ENCODE measurements at places on chromosomes 6 and 20. TPM values are rescaled to one million over a fixed set of nuclear protein-coding genes. Genes with fewer than 3 reads are reported as not detected.
A peak's percentile ranks its signal among the peaks of the same experiment; 100 is the strongest.

Gene CDSN
- total RNA-seq, result not detected

Gene COMMD7
- 38.4 TPM for total RNA-seq

Gene ULBP1
- total RNA-seq, result not detected

Gene FHL5
- total RNA-seq, result 3.0 TPM

Gene SYCP2L
- 1.2 TPM for total RNA-seq

Gene SUMO4
- total RNA-seq, result 1.2 TPM

Gene RAB44
- total RNA-seq, result not detected

Gene DACT2
- not detected for total RNA-seq

DNA sequence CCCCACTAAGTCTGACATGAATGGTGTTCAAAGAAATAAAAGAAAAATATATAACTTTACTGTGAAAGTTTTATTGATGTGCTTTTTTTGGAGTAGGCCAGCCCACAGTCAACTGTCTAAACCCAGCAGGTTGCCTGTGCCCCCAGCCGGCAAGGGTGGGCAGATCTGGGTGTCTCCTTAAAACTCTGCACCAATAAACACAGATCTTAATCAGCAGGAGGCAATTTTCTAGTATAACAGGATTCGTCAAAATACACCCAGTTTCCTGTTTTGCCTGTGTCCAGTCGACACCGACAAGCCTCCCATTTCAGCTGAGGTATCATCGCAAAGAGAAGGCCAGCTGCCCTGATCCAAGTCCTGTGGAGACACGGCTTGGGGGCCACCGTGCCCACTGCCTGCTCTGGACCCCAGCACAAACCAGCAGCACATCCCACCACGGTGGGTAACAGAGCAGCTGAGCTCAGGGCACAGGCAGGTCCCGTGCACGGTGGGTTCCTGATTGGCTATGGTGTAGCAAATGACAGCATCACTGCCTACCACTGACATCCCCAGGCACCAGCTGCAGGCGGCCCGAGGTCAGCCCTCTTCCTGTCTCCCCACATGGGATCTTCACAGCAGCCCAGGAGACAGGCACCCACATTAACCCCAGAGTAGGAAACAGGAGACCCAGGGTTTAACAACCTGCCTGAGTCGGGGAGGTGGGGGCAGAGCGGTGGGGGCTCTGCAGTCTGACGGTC, 15.7 kb downstream of the BMP7 start:
- H3K4me1 ChIP-seq, result no peaks in the 10 kb centered on the region
- H3K27ac ChIP-seq, result no peak overlapping the region
- no peaks in the 10 kb centered on the region for H3K27me3 ChIP-seq
- no peaks in the 10 kb centered on the region for H3K36me3 ChIP-seq
- no peak overlapping the region for H3K4me3 ChIP-seq

- H3K4me1 ChIP-seq, result no peaks in the 10 kb centered on the region
- DNase-seq, result no peak
- H3K27ac ChIP-seq, result no peak overlapping the region
- H3K36me3 ChIP-seq, result no peaks in the 10 kb centered on the region
- no peaks in the 10 kb centered on the region for H3K27me3 ChIP-seq
Observed at GRCh38 chr6:138517635-138518034, 18.3 kb upstream of the NHSL1 start.

DNA sequence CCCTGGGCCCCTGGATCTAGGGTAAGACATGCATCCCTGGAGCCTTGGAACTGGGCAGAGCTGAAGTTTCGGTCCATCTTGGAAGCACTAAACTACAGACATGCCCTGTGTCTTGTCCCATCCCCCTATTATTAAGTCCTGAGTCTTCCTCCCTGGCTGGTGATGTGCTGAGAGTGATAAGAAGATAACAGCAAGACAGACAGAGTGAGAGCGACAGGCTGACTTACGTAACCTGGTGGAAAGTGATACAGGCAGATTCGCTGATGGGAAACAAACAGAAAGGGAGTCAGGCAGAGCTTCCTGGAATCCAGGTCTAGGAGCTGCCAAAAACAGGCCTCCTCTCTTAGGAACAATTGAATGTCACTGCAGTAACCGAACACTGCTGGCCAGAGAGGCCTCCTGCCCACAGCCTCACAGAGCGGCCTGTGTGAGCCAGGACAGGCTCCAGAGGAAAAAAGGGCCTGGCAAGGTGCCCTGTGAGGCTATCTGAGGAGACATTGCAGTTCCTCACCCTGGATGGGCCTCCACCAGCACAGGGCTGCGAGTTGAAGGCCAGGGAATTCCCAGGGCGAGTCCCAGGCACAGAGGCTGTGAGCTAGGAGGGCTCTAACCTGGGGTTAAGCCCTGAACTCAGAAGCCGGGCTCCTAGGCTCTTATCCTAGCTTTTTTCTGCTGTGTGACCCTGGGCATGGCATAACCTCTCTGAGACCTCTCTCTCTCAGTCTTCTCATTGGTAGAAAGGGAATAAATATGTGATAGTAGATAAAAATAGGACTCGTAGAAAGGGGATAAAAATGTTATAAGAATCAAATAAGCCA, 34.2 kb upstream of the B4GALT5 start:
- no peaks in the 10 kb centered on the region for H3K36me3 ChIP-seq
- peak; percentile 94 for DNase-seq
- peak overlapping the region; percentile 72 for H3K27ac ChIP-seq
- no peak overlapping the region for H3K4me3 ChIP-seq
- no peaks in the 10 kb centered on the region for H3K27me3 ChIP-seq
- peaks cover 7% of the 10 kb centered on the region for H3K4me1 ChIP-seq

- no peak for DNase-seq
- H3K4me1 ChIP-seq, result no peaks in the 10 kb centered on the region
- H3K27ac ChIP-seq, result no peak overlapping the region
- no peaks in the 10 kb centered on the region for H3K27me3 ChIP-seq
Observed at GRCh38 chr6:44699082-44699481, 311.6 kb downstream of the CDC5L start.

DNA sequence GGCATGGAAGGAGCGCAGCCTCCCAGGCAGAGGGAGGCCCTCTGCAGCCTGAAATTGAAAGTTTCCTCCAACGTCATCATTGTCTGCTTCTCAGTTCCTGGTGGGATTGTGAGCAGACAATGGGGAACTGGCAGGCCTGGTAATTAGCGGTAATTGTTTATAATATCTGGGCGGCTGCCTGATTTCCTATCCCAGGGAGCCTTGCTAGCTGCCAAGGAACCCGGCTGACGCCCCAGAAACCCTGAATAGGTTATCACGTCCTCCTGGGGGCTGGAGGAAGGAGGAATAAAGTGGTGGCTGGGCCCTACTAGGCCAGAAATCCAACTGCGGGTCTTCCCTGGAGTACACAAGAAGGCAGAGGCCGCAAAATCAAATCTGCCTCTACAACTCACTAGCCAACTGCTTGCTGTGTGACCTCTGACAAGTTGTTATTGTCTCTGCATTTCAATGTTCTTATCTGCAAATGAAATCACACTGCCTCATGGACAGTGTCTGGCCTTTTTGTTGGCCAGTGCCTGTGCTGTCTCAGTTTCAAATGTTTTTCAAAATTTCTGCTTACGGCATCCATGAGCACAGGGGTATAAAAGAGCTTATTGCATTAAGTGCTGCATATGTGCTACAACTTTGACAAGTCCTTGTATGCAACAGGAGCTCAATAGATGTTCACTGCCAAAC, 16.9 kb downstream of the KCNK15 start:
- no peak overlapping the region for H3K27ac ChIP-seq
- no peaks in the 10 kb centered on the region for H3K27me3 ChIP-seq
- no peaks in the 10 kb centered on the region for H3K4me1 ChIP-seq
- H3K4me3 ChIP-seq, result no peak overlapping the region

DNA sequence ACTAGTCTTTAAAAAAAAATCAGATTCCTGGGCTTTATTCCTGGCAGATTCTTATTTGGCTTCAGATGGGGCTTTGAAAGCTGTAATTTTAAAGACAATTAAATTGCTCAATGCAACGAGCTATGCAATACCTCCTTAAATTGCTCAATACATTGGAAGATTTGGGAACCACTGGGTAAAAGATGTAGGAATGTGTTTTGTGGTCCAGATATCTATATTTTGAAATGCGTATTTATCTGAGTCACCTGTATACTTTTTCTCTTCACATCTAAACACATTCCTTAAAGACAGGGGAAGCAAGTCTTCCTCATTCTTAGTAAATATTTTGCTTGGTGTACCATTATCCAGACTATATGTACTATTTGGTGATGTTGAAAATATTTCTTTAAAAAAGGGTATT, 29.6 kb upstream of the MAP7 start:
- no peak overlapping the region for H3K4me3 ChIP-seq
- no peak overlapping the region for H3K27ac ChIP-seq
- DNase-seq, result no peak
- peaks cover 2% of the 10 kb centered on the region for H3K4me1 ChIP-seq
- no peaks in the 10 kb centered on the region for H3K36me3 ChIP-seq

DNA sequence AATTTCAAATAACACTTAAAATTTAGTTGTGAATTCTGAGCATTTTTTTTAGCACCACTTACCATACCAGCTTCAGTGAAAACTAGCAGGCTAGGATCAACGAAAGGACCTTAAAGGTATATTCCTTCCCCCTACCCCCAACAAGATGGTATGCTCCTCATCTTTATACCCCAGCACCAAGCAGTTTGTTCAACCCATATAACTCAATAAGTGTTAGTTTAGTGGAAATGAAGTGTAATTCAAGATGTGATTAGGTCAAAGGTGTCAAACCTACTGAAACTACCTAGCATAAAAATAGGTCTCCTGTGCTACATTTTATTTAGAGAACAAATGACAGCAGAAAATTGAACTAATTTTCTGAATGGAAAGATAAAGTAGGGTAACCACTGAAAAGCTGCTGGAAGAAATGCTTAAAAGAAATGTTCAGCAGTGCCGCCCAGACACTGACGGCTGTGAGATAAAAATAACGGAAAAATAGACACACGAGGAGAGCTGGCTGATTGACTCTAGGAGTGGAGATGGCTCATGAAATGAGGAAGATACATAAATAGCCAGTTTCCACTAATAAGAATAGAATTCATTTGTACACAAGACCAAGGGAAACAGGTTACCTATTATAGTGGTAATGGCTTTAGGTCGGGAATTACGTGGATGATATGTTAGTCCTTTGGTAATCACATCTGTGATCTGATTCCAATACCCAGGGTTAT, 94.8 kb downstream of the IPCEF1 start:
- no peaks in the 10 kb centered on the region for H3K27me3 ChIP-seq
- H3K4me1 ChIP-seq, result no peaks in the 10 kb centered on the region
- no peak for DNase-seq
- no peak overlapping the region for H3K4me3 ChIP-seq

DNA sequence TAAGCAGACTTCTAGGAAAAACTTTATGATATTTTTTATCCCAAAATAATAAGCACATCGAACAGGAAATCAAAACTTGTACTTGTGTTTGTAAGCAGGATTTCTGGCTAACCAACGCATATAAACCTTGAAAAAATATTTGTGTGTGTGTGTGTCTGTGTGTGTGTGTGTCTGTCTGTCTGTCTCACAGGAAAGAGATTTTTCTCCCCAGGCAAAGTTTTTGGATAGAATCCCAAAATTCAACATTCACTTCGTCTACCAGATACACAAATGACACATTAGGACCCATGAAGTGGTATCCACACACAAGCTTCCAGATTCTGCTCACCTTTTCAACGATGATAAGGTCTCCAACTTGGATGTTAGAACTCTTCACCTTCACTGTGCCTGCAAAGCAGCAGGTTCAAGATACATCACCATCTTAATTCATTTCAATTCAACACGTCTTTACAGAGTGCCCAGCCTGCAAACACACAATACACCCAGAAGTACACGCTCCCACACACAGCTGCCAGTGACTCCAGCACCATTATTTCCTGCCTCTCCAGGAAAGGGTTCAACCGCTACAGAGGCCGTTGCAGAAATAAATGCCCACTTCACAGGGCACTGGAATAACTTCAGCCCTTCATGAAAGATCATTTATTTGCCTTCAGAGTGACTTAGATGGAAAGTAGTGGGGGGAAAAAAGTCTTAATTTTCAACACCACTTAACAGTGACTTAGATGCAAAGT, 70.9 kb downstream of the ATP9A start:
- H3K27me3 ChIP-seq, result no peaks in the 10 kb centered on the region
- no peak for DNase-seq
- peaks cover 6% of the 10 kb centered on the region for H3K4me1 ChIP-seq
- no peak overlapping the region for H3K4me3 ChIP-seq
- H3K27ac ChIP-seq, result no peak overlapping the region
- H3K36me3 ChIP-seq, result no peaks in the 10 kb centered on the region

DNA sequence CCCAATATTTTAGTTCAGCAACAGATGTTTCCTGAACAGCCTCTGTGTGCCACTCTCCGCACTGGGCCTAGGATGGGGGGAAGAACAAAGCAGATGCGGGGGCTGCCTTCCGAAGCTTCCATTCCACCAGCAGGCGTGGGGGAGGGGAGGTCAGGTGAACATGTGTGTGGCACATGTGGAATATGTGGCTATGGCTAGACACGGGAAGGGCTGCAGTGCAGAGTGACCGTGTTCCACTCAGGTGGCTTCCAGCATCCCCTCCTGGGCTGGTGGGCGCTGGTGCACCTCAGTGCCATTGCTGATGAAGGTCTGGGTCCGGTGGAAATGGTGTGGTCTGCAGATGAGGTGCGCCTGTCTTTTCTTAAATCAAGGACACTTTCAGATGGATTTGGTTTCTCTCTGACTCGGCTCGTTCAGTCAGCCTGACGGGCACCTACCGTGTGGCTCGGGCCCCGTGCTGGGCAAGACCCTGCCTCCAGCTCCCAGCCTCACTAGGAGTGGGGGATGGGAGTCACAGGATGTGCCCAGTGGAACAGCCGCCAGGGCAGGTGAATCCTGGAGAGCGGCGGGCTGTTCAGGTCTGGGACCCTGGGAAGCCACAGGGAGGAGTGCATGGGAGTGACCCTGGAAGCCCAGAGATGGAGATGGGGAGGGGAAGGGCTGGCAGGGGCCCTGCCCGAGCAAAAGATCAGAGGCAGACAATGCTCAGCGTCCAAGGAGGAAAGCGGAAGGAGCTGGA, 111.0 kb downstream of the SYCP2 start:
- H3K4me3 ChIP-seq, result no peak overlapping the region
- H3K27me3 ChIP-seq, result no peaks in the 10 kb centered on the region
- peaks cover 6% of the 10 kb centered on the region for H3K4me1 ChIP-seq

GRCh38 chr6:123804014-123804786, 535 bp downstream of the NKAIN2 start:
- DNase-seq, result no peak
- H3K4me3 ChIP-seq, result no peak overlapping the region
- no peaks in the 10 kb centered on the region for H3K36me3 ChIP-seq
- H3K27ac ChIP-seq, result no peak overlapping the region

- H3K27me3 ChIP-seq, result no peaks in the 10 kb centered on the region
- H3K4me3 ChIP-seq, result no peak overlapping the region
- H3K36me3 ChIP-seq, result no peaks in the 10 kb centered on the region
- DNase-seq, result no peak
Observed at GRCh38 chr6:149331871-149332270, 14.4 kb downstream of the TAB2 start.

DNA sequence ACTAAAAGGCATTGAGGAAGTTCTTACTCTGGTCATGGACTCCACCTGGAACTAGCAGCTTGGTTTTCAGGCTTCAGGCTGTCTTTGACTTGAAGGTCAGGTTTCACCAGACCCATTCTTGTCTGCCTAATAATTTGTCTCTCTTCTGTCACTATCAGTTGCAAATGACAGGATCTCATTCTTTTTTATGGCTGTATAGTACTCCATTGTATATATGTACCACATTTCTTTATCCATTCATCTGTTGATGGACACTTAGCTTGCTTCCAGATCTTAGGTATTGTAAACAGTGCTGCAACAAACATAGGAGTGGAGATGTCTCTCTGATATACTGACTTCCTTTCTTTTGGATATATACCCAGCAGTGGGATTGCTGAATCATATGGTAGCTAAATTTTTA, 73.1 kb upstream of the SYNCRIP start:
- H3K4me1 ChIP-seq, result no peaks in the 10 kb centered on the region
- no peak overlapping the region for H3K4me3 ChIP-seq
- no peaks in the 10 kb centered on the region for H3K36me3 ChIP-seq
- no peaks in the 10 kb centered on the region for H3K27me3 ChIP-seq
- DNase-seq, result no peak

- H3K27me3 ChIP-seq, result no peaks in the 10 kb centered on the region
- DNase-seq, result no peak
- no peak overlapping the region for H3K27ac ChIP-seq
- peaks cover 2% of the 10 kb centered on the region for H3K4me1 ChIP-seq
Observed at GRCh38 chr20:4062721-4063606, 47.6 kb upstream of the RNF24 start.
